ENCODE measurements at places on chromosomes 4 and X.

DNA sequence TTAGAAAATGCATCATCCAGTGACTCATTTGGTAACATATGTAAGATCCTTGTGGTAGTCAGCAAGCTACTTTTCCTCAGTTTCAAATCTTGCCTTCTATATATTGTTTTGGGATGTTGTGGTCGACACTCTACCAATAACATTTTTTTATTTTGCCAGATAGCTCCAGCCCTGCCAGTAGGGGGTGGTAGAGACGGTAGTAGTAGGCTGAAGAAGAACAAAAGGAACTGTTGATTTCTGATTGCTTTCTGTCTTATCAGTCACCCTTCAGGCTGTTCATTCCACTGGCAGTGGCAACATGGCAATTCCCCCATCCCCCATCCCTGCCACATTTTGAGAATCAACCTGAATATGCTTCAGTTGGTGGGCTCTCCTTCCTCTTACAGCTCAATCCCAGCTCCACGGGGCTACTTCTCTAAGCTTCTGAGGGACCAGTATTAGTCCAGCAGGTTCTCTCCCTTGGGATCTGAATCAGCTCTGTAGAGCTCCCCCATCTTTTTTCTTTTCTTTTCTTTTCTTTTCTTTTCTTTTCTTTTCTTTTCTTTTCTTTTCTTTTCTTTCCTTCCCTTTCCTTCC is 171.5 kb upstream of the VEGFC start:
- no peak for DNase-seq

- no peak for DNase-seq
These were observed 29.7 kb downstream of the CPLX1 start for GRCh38 chr4:796206-796605.

DNA sequence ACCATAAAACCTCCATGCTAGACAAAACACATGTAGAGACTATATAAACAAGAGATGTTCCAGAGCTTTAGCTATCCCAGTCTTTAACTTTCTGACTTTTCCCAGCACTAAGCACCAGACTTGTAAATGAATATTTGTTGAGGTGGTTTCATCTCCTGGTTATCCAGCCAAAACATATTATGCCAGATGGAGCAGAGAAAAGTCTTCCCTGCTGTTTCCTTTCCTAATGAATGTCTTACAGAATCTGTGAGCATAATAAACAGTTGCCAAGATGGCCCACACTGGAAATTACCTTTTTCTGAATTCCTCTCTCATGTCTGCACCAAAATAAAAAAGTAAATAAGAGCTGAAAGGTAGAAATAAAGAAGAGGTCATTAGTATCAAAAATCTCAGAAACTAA is 159.2 kb downstream of the TECRL start:
- DNase-seq: no peak

- no peak for DNase-seq
These were observed 75.9 kb upstream of the CPEB2 start for GRCh38 chr4:14926368-14926767.

DNA sequence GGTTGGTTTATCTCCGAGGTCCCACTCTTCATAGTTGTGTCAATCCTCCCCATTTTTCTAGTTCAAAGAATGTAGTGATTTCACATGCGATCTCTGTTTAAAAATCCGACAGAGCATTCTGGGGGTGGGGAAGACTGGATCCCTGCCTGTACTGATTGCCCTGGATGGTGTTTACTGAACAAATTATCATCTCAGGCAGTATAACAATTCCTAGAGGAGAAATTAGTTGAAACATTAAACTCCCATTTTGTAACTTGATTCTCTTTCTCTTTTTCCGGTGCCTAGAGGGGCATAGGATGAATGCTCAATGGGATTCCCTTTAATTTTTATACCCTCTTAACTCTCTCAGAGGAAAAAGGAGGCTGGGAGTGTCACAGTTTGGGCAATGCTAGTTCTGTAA is 10.0 kb upstream of the CWH43 start:
- no peak for DNase-seq

DNA sequence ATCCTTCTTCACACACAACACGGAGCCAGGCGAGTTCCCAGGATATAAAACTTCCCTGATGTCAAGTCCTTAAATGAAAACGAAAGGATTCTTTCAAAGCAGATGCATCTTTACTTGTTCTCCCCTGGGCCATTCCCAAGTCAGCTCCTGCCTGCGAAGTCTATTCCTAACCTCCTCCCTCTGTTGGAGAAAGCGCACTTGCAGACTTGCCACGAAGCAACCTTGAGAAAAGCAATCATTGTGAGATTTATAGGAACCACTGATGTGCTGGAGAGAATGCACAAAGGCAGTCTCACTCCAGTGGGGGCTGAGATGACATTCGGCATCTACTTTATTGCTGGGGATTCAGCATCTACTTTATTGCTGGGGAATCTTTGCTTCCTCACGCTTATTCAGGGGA is 155.7 kb downstream of the NSUN7 start:
- DNase-seq: no peak

DNA sequence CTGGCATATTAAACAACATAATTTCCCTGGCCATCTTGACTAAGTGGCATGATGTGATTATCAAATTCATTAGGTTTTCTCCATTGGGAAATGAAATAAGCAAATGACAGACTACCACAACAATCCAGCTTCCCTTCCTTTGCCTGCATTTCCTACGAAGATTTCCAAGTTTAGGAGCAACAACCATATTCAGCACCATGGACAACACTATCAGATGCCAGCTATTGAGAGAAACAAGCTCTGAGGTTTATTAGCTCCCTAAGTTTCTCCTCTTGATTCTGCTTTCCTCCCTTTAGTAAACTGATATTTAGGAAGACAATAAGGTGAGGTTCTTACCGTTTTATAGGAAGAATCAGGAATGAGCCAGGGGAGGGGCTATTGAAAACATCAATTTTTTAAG is 36.2 kb downstream of the DCX start:
- DNase-seq: no peak

DNA sequence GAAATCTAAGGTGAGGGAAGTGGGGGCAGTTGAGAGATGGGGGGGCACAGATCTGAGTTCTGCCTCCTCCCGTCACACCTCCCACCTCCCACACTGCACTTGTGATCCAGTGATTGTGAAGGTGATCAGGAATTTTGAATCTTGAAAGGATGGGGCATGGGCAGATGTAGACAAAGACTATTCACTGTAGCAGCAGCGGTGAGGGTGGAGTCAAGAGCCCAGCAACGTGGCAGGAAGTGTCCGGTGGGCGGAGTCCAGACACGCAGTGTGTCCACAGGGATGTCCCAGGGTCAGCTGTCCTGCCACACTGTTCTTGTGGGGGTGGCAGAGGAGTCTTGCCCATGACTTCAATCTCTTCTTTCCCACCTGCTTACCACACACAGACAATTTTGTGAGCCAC is 330.5 kb upstream of the GALNT7 start:
- DNase-seq: no peak

- no peak for DNase-seq
These were observed 4.3 kb downstream of the BLOC1S4 start for GRCh38 chr4:6720202-6720699.

DNA sequence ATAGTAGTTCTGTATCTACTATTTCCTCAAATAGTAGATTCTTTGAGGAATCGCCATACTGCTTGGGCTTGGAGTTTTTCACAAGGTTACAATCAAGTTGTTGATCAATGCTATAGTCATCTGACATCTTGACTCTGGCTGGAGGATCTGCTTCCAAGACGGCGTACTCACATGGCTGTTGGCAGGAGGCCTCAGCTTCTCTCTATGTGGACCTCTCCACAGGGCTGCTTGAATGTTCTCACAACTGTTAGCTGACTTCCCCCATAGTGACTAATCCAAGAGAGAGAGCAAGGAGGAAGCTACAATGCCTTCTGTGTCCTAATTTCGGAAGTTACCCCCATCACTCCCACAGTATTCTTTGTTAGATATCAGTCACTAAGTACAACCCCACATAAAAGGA is 10.3 kb downstream of the EGFL6 start:
- no peak for DNase-seq
